WTC11 (cell line): ENCODE measurements at places on chromosomes 1 and 21. TPM values are rescaled to one million over a fixed set of nuclear protein-coding genes. Genes with fewer than 3 reads are reported as not detected.

HSF2BP gene
- 1.1 to 1.3 TPM (median 1.2 TPM) in 3 replicates for total RNA-seq

- peak; percentile 99 for DNase-seq
- H3K36me3 ChIP-seq = no peaks in the 10 kb centered on the region
- H3K4me3 ChIP-seq = 0 out of 2 replicates have a peak overlapping the region, but pooled peaks have one; percentile 30
- peaks cover 13% of the 10 kb centered on the region for H3K27me3 ChIP-seq
- no peak overlapping the region for H3K27ac ChIP-seq
These were observed 2.6 kb upstream of the ZBTB18 start for GRCh38 chr1:244048256-244049161.

CD55 gene
- 17.2 to 18.8 TPM (median 18.1 TPM) in 3 replicates for total RNA-seq

DNA sequence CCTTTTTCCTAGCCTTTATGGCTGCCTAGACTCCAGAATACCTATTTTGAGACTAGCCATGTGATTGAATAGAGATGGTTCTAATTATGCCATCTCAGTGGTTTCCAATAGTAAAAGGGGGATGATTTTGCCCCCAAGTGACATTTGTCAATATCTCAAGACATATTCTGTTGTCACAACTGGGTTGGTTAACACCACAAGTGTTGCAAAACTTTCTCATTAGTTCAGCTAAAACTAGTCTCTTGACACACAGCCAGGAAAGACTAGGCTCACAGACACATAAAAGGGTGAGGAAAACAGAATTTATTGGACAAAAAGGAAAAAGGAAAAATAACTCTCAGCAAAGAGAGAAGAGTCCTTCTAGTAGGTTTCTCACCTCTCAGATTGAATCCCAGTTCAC lies 39.9 kb upstream of the GBP5 start:
- H3K36me3 ChIP-seq = peaks cover 18% of the 10 kb centered on the region
- peaks cover 2% of the 10 kb centered on the region; the same call in 1 of the 2 replicates for H3K27me3 ChIP-seq
- no peak overlapping the region for H3K27ac ChIP-seq
- no peak for DNase-seq
- peaks cover 15% of the 10 kb centered on the region for H3K4me1 ChIP-seq
